ENCODE measurements at places on chromosomes 4 and X.

- H3K36me3 ChIP-seq: no peaks in the 10 kb centered on the region
- no peaks in the 10 kb centered on the region for H3K4me1 ChIP-seq
- no peak overlapping the region for H3K4me3 ChIP-seq
- peak; percentile 86 for DNase-seq
- no peaks in the 10 kb centered on the region for H3K27me3 ChIP-seq
- H3K27ac ChIP-seq: no peak overlapping the region
Observed at GRCh38 chr4:8191136-8191747, 7.8 kb upstream of the SH3TC1 start.

- no peak overlapping the region for H3K4me3 ChIP-seq
Observed at GRCh38 chrX:39835776-39836175, 262.0 kb downstream of the BCOR start.

GRCh38 chr4:110091434-110092140 lies 106.8 kb downstream of the ELOVL6 start:
- no peaks in the 10 kb centered on the region for H3K27me3 ChIP-seq
- no peak overlapping the region for H3K4me3 ChIP-seq
- DNase-seq: no peak
- no peaks in the 10 kb centered on the region for H3K4me1 ChIP-seq

GRCh38 chrX:151753313-151754046 lies 18.9 kb downstream of the CNGA2 start:
- no peak overlapping the region for H3K27ac ChIP-seq
- no peak overlapping the region for H3K4me3 ChIP-seq
- no peaks in the 10 kb centered on the region for H3K27me3 ChIP-seq
- H3K4me1 ChIP-seq: no peaks in the 10 kb centered on the region

DNA sequence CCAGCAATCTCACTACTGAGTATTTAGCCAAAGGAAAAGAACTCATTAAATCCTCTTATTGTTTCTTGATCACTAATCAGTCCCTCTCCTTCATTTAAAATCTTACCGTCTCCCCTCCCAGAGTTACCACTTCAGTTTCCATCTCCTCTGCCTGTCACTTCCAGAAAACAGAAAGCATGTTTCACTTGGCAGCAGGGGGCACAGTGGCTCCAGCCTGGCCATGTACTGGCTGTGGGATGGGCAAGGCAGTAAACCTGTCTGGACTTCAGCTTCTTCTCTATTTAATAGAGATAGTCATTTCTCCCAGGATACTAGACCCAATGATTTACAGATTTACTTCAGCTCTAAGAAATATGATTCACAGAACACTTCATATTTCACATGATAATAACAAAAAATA lies 63.2 kb downstream of the CD40LG start:
- no peaks in the 10 kb centered on the region for H3K36me3 ChIP-seq
- H3K27ac ChIP-seq: no peak overlapping the region
- no peaks in the 10 kb centered on the region for H3K4me1 ChIP-seq
- DNase-seq: no peak

- H3K36me3 ChIP-seq: no peaks in the 10 kb centered on the region
- H3K4me1 ChIP-seq: no peaks in the 10 kb centered on the region
- no peaks in the 10 kb centered on the region for H3K27me3 ChIP-seq
- no peak for DNase-seq
- no peak overlapping the region for H3K4me3 ChIP-seq
- H3K27ac ChIP-seq: no peak overlapping the region
Observed at GRCh38 chr4:73434311-73434710, 1.7 kb upstream of the AFP start.

GRCh38 chr4:818106-818921 lies 7.6 kb downstream of the CPLX1 start:
- no peaks in the 10 kb centered on the region for H3K4me1 ChIP-seq
- no peak overlapping the region for H3K27ac ChIP-seq
- no peaks in the 10 kb centered on the region for H3K27me3 ChIP-seq
- no peak for DNase-seq
- H3K4me3 ChIP-seq: no peak overlapping the region
- no peaks in the 10 kb centered on the region for H3K36me3 ChIP-seq

DNA sequence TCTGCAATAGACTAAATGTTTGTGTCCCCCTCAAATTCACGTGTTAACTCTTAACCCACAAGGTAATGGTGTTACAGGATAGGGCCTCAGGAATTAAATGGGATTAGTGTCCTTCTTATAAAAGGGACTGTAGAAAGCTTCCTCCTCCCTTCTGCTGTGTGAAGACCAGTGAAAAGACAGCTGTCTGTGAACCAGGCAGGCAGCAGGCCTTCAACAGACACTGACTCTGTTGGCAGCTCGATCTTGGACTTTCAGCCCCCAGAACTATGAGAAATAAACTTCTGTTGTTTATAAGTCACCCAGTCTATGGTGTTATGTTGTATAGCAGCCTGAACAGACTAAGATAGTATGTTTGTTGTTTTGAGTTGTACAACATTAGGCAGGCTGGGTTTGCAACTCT lies 208.1 kb downstream of the GBA3 start:
- H3K4me1 ChIP-seq: no peaks in the 10 kb centered on the region
- no peak for DNase-seq
- H3K4me3 ChIP-seq: no peak overlapping the region
- no peak overlapping the region for H3K27ac ChIP-seq
- H3K27me3 ChIP-seq: no peaks in the 10 kb centered on the region

- H3K27me3 ChIP-seq: no peaks in the 10 kb centered on the region
- no peak overlapping the region for H3K27ac ChIP-seq
- no peaks in the 10 kb centered on the region for H3K36me3 ChIP-seq
- no peak overlapping the region for H3K4me3 ChIP-seq
- no peaks in the 10 kb centered on the region for H3K4me1 ChIP-seq
Observed at GRCh38 chr4:152633118-152633517, 46.7 kb downstream of the TMEM154 start.

GRCh38 chrX:1754077-1754476 lies 139.2 kb downstream of the ASMT start:
- no peak overlapping the region for H3K27ac ChIP-seq
- DNase-seq: no peak
- H3K4me3 ChIP-seq: no peak overlapping the region
- no peaks in the 10 kb centered on the region for H3K36me3 ChIP-seq
